ENCODE measurements at places on chromosomes 13 and 19.

DNA sequence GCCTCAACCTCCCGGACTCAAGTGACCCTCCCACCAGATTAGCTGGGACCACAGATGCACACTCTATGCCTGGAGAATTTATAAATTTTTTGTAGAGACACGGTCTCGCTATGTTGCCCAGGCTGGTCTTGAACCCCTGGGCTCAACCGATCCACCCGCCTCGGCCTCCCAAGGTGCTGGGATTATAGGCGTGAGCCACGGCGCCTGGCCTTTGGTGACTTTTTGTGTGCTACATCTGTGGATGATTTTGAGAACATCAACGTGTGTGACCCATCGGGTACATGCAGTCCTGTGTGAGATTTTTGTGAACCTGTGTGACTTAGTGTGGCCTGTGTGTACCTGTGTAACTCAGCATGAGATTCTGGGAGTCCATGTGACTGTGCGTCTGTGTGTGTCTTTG lies 8.5 kb upstream of the NFIX start:
- no peak for DNase-seq

DNA sequence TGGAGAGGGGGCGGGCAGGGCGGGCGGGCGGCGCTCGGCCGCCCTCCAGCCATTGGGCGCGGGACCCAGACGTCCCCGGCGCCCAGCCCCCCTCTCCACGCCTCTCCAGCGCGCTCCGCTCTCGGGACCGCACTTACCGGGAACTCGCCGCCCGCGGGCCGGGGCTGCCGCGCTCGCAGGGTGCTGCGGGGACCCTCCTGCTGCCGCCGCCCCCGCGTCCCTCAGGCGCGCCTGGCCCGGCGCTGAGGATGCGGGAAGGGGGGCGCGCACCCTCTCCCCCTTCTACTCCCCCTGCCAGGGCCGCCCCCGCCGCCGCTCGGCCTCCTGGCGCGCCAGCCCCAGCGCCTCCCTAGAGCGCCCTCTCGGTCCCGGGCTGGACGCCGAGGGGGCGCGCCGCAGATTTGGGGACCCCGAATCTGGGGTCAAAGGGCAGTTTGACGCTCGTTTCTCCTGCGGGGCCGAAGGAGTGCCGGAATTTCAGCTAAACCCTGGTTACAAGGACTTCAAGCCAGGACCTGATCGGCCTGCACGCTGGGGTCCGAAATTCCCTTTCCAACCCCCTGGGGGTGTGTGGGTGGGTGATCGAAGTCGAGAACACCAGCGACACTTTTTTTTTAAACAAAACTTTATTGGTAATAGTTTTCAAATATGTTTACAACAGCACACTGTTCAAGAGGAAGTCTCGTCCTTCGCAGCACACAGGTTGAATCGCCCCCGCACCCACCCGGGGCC lies 696 bp upstream of the SAMD1 start:
- DNase-seq, result peak; percentile 80

- DNase-seq, result no peak
Measured at GRCh38 chr13:107348471-107348870, 780.5 kb upstream of the ARGLU1 start.

- no peak for DNase-seq
Measured at GRCh38 chr19:35975608-35976214, 19.3 kb upstream of the SDHAF1 start.

- no peak for DNase-seq
Measured at GRCh38 chr19:23528376-23528775, 133.1 kb upstream of the ZNF91 start.

GRCh38 chr13:114259974-114260373 lies 21.4 kb upstream of the UPF3A start:
- no peak for DNase-seq

- no peak for DNase-seq
Measured at GRCh38 chr13:19632915-19633478, 462 bp upstream of the MPHOSPH8 start.

DNA sequence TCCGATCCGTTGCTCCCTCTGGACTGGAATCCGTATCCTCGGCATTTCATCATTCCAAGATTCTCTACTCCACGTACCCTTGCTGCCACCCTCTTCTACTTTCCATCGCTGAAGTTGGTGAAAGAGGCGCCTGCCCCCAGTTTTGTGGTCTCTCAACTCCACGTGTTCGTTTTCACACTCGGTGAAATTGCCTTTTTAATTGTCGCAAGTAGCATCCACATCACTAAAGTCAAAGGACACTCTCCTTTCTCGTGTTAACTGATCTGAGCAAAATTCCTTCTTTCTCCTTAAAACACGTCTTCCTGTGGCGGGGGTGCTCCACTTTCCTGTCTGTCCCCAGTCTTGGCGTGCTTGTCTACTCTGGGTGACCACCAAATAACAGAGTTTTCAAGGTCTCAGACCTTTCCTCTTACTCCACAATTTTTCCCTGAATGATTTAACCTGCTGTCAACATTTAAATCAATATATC lies 1.1 kb upstream of the TMTC4 start:
- peak; percentile 44 for DNase-seq

GRCh38 chr19:16160943-16161560 lies 12.3 kb downstream of the CIB3 start:
- peak; percentile 75 for DNase-seq

DNA sequence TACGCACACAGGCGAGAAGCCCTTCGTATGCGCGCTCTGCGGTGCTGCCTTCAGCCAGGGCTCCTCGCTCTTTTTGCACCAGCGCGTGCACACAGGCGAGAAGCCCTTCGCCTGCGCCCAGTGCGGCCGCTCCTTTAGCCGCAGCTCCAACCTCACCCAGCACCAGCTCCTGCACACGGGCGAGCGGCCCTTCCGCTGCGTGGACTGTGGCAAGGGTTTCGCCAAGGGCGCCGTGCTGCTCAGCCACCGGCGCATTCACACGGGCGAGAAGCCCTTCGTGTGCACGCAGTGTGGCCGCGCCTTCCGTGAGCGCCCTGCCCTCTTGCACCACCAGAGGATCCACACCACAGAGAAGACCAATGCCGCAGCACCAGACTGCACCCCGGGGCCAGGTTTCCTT lies 4.7 kb downstream of the ZNF324B start:
- no peak for DNase-seq

GRCh38 chr19:40776364-40776763 lies 1.0 kb downstream of the MIA start:
- no peak for DNase-seq

- no peak for DNase-seq
Measured at GRCh38 chr13:35927567-35928021, 203.6 kb downstream of the DCLK1 start.

GRCh38 chr13:34214686-34215085 lies 396.7 kb downstream of the RFC3 start:
- DNase-seq, result no peak

DNA sequence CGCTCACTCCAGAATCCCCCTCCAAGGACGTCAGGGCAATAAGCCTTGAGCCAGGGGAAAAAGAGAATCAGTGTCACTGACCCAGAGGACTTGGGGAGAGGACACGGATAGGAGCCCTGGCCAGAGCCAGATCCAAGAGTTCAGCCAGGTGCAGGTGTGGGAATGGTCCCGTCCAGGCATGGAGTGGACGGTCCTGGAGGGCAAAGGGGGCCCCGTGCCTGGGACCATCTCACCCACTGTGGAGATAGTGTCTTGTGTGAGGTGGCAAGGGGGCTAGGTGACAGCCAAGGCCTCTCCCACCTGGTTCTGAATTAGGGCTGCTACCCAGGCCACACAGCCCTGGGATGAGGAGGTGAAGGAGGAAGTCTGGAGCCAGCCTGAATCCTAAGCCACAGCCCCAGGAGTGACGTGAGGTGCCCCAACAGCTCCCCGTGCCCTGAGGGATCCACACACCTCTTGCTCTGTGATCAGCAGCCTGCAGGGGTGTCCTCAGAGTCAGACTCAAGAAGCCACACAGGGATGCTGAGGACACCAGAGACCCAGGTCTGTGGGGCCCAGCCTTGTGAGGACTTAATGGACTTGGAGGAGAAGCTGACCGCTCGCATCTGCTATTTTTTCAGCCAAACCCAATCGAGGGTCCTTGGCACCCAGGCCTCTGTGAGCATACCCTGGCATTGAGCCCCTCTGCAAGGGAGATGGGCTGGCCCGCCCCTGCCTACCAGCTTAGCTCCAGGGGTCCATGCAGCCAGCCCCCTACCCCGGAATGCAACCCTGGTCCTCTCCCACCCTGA lies 16.4 kb upstream of the ZNF14 start:
- peak; percentile 17 for DNase-seq

- DNase-seq, result no peak
Measured at GRCh38 chr19:49418511-49418910, 4.7 kb downstream of the PTH2 start.

GRCh38 chr13:103497404-103497803 lies 431.2 kb upstream of the SLC10A2 start:
- DNase-seq, result no peak

DNA sequence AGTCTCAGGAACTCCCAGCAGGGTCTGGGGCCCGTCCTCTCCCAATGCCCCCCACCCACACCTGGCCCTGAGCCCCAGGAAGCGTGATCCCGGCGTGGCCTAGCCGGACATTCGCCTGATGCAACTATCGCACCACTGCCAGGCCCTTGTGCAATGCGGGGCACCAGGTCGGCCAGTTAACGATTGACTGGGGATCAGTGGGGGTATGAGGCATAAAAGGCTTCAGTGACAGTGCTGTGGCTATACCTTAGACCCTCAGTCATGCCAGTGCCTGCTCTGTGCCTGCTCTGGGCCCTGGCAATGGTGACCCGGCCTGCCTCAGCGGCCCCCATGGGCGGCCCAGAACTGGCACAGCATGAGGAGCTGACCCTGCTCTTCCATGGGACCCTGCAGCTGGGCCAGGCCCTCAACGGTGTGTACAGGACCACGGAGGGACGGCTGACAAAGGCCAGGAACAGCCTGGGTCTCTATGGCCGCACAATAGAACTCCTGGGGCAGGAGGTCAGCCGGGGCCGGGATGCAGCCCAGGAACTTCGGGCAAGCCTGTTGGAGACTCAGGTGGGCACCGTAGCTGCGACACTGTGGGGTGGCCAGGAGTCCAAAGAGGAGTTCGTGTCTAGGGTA lies at the start of gene ANGPTL8:
Gene ANGPTL8, plus strand, starts transcription at position 243 of the 624 bp plus-strand sequence. Its CDS starts 19 bp downstream, at position 262.
- DNase-seq, result no peak

DNA sequence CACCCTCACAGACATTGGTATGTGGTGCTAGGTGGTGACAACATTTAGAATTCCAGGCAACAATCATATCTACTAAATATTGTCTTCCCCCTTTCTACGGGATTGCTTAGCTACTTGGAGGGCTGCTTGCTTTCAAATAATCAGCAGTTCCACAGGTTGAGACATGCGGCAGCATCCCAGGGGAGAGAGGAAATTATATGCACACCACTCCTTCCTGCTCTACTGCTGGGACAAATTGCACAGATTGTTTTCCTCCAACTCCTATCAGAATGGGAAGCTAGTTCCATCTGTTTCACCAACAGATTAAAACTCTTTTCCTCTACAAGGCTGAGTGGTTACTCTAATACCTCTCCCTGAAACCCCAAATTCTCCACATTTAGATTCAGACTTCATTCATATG lies 275.4 kb downstream of the DNAJC15 start:
- no peak for DNase-seq

GRCh38 chr19:28606269-28607032 lies 606.5 kb downstream of the UQCRFS1 start:
- DNase-seq, result no peak

DNA sequence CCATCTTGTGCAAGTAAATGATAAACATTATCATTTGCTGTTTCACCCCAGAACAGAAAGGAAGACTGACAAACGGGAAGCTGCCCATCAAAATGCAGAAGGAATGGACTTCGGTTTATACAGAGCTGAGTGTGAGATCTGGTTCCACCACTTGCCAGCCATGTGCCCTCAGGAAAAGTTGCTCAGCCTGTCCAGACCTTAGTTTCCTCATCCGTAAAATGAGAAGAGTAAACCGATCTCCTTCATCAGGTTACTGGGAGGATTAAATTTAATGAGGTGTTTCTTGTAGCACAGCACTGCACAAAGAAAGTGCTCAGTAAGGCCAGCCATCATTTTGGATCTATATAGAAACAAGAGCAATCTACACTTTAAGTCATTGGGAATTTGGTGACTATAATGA lies 36.7 kb upstream of the SERP2 start:
- DNase-seq, result no peak

DNA sequence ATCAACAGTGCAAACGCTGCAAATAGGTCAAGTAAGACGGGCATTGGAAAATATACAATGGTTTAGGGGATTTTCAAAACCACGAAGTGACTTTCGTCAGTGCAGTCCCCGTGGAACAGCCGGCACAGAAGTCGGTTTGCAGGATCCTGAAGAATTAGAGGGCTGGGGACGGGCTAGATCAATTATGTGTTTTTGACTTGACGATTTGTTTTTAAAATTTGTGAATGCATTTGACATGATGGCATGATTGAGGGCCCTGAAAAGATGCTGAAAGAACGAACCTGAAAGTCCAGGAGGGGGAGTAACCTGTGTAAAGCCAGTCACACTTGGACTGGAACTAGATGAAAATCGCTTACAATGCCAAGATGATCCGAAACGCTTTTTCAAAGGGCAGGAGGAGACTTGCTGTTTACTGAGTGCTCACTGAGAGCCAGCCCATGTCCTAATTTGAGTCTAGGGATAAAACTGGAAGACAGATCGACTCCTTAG lies 8.9 kb upstream of the DGKH start:
- no peak for DNase-seq

DNA sequence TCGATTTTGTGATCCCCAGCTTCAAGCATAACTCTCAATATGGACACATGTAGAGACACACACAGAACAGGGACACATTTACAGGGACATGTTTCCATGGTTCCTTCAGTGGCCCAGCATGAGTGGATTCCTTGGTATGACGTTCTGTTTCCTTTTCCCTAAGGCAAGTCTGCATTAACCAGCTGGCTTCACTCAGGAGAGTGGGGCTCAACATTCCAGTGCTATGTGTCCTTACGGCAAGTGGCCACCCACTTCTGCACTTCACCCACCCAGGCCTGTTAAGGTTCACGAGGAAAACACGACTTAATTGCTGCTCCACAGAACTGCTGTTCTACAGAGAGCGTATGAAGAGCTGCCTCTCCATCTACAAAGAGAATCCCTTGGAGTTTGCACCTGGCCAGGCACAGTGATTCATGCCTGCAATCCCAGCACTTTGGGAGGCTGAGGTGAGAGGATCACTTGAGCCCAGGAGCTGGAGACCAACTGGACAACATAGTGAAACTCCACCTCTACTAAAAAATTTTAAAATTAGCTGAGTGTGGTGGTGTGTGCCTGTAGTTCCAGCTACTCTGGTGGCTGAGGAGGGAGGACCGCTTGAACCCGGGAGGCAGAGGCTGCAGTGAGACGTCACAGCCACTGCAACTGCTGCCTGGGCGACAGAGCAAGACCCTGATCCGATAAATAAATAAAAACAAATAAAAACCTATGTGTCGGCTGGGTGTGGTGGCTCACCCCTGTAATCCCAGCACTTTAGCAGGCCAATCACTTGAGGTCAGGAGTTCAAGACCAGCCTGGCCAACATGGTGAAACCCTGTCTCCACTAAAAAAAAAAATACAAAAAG lies 32.5 kb downstream of the BRD4 start:
- DNase-seq, result no peak

GRCh38 chr13:95636853-95637252 lies 7.7 kb downstream of the DZIP1 start:
- no peak for DNase-seq

GRCh38 chr13:23644126-23644419 lies 73.9 kb downstream of the TNFRSF19 start:
- DNase-seq, result no peak

Data from stimulated activated CD8-positive, alpha-beta memory T cell treated with anti-CD3 and anti-CD28 coated beads, Interleukin-4, amount 100 ng/mL, for 48 hours (primary cell).